ENCODE measurements at places on chromosomes 11 and 22.

GRCh38 chr22:20033045-20033706 lies 12.3 kb downstream of the TANGO2 start:
- no peak for DNase-seq

- no peak for DNase-seq
Measured at GRCh38 chr22:38412435-38413084, 42.4 kb downstream of the KCNJ4 start.

- peak; percentile 63 for DNase-seq
Measured at GRCh38 chr11:77075425-77075905, 8.7 kb downstream of the CAPN5 start.

- no peak for DNase-seq
Measured at GRCh38 chr11:132445859-132446291, 1075.5 kb downstream of the NTM start.

GRCh38 chr11:116687458-116688201 lies 85.2 kb downstream of the BUD13 start:
- DNase-seq, result no peak

GRCh38 chr11:90274362-90274761 lies 51.5 kb upstream of the CHORDC1 start:
- DNase-seq, result no peak

DNA sequence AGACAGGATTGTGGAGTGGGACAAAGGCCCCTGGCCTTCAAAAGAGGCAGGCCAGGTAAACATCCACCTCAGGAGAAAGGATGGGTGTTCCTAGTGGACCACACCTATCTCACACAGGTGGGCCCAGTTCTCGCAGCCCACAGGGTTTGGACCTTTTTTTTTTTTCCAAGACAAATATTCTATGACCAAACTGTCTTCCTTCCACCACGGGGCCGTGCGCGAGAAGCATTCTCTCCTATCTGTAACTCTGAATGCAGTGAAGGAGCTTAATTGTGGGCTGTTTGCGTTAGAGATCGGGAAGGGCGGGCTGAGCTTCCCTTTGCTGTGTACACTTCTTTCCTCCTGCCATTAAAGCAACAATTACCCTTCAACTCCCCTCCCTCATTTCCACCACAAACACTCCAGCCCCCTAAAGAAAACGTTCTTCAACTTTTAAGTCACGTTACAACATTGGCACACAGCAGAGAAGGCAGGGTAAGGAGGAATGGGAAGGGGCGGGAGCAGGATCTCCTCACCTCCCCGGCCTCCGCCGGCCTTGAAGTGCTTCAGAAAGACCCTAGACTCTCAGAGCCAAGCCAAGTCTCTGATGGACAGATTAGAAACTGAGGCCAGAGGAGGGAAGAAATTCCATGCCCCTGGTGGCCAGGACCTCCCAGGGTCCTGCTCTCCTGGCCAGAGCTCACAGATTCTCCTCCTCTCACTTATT lies 238.4 kb downstream of the BUD13 start:
- peak; percentile 22 for DNase-seq

DNA sequence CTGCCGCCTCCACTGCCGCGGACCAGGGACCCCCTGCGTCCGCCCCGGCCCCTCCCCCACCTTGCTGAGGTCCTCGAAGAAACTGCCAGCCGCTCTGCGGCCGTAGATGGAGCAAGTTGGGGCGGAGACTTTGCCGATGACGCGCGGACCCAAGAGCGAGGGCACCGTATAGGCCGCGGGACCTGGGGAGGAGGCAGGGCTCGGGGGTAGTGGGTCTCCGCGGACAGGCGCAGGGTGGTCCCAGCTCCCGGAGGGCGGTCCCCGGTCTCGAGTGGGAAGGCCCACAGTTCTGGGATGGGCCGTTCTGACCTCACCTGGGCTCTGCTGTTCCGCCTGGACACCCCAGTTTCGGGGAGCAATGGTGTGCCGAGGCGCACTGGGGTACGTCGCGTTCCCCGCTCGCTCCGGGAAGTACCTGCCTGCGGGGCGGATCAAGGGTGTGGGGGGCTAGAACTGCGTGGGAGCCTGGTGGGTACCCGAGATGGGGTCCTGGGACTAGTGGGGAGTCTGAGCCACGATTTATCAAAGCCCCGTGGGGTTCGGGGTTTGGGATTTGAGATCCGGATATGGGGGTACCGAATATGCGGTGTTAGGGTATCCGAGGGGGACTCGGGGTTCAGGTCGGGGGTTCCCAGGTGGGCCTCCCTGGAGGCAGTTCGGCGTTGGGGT lies 1.2 kb upstream of the TYMP start:
- DNase-seq, result no peak

GRCh38 chr22:27718186-27719035 lies 83.1 kb downstream of the MN1 start:
- DNase-seq, result peak; percentile 92

- no peak for DNase-seq
Measured at GRCh38 chr11:45662096-45662664, 3.2 kb downstream of the CHST1 start.
